ENCODE measurements at places on chromosomes 7 and 10.
A peak's percentile ranks its signal among the peaks of the same experiment; 100 is the strongest.

DNA sequence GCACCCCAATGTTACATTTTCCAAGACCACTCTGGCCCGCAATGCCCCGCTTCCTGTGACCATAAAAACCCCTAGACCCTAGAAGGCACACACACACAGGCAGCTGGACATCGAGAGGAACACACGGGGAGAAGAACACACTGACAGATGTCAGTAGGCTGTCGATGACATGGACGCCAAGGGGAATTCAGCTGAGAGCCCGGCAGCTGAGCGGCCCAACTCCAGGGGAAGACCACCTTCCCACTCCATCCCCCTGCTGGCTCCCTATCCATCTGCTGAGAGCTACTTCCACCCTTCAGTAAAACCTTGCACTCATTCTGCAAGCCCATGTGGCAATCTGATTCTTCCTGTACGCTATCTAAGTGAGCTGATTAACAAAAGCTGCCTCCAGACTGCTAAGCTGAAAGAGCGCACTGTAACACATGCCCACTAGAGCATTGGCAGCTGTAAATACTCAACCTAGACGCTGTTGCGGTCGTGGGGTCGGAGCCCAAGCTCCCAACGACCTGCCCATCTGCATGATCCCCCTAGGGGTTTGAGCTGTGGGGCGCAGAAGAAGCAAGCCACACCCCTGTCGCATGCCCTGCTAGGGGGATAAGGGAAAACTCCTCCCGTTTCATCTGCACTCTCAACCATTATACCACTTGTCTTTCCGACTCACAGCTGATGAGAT lies 843.6 kb upstream of the POT1 start:
- no peak for DNase-seq
- no peaks in the 10 kb centered on the region for H3K4me1 ChIP-seq
- no peaks in the 10 kb centered on the region for H3K27me3 ChIP-seq

DNA sequence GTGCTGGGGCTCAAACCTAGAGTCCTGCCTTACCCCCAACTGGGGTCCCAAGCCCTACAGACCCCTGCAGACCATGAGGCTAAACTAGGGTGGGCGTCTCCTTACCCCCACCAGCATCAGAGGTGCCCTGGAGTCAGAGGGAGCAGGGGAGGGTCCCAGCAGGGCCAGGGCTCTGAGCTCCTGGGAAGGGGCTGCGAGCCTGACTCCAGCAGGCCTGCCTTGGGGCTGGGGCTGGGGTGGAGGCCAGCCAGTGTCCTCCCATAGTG lies 1.3 kb downstream of the SNCG start:
- peaks cover 23% of the 10 kb centered on the region for H3K4me1 ChIP-seq
- H3K4me3 ChIP-seq, result no peak overlapping the region
- H3K27ac ChIP-seq, result peak overlapping the region; percentile 70
- H3K36me3 ChIP-seq, result no peaks in the 10 kb centered on the region
- no peak for DNase-seq

GRCh38 chr10:89151857-89152256 lies 55.3 kb downstream of the CH25H start:
- no peak for DNase-seq
- H3K4me1 ChIP-seq, result peaks cover 2% of the 10 kb centered on the region
- no peak overlapping the region for H3K4me3 ChIP-seq

DNA sequence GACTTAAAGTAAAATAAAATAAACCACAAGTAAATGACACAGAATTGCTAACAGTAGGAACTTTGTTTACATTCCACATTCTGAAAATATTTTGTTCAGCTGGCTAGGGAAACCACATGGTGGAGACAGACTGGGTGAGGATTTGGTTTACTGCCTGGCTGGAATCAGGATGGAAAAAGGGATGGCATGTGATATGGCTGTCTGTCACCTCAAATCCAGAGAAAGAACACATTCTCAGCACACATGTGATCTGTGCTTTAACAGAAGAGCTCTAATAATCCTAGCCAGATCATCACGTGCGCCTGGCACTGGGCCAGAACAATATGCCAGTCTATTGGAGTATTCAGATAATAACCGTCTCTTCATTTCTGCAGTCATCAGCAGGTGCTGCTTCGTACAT lies 90.9 kb upstream of the PIP4K2A start:
- no peak overlapping the region for H3K4me3 ChIP-seq
- no peaks in the 10 kb centered on the region for H3K36me3 ChIP-seq
- no peaks in the 10 kb centered on the region for H3K4me1 ChIP-seq
- no peaks in the 10 kb centered on the region for H3K27me3 ChIP-seq
- DNase-seq, result no peak
